ENCODE measurements at places on chromosomes 5 and 9. TPM values are rescaled to one million over a fixed set of nuclear protein-coding genes. Genes with fewer than 3 reads are reported as not detected.

ASPN gene
- not detected for total RNA-seq

ADCY2 gene
- not detected for total RNA-seq

GABRA6 gene
- total RNA-seq, result not detected

PKD2L2 gene
- total RNA-seq, result not detected

FAM169A gene
- 0.89 TPM for total RNA-seq

UGT3A1 gene
- total RNA-seq, result not detected

SPATA31A3 gene
- not detected for total RNA-seq

MARCOL gene
- not detected for total RNA-seq

GPR150 gene
- total RNA-seq, result 0.59 TPM

FLT4 gene
- 0.45 TPM for total RNA-seq

KCNN2 gene
- total RNA-seq, result 1.8 TPM

ZNF782 gene
- 2.2 TPM for total RNA-seq

ACSL6 gene
- total RNA-seq, result not detected

PTPN3 gene
- 1.6 TPM for total RNA-seq

DBH gene
- not detected for total RNA-seq

DND1 gene
- total RNA-seq, result 0.15 TPM

GAS1 gene
- 16.1 TPM for total RNA-seq

KCNT1 gene
- not detected for total RNA-seq

IL9 gene
- not detected for total RNA-seq

UNC13B gene
- total RNA-seq, result 11.3 TPM

EPB41L4B gene
- 0.45 TPM for total RNA-seq

ERCC6L2 gene
- 35.5 TPM for total RNA-seq

ADGRD2 gene
- total RNA-seq, result not detected

BTNL3 gene
- not detected for total RNA-seq

TOR1B gene
- total RNA-seq, result 25.1 TPM

C5orf52 gene
- not detected for total RNA-seq

GLRA1 gene
- not detected for total RNA-seq

SH2D3C gene
- total RNA-seq, result not detected

CYSRT1 gene
- total RNA-seq, result 0.74 TPM

C6 gene
- total RNA-seq, result not detected
